Adipose tissue (tissue), 3 donors: ENCODE measurements at places on chromosomes 2 and 18. TPM values are rescaled to one million over a fixed set of nuclear protein-coding genes. Genes with fewer than 3 reads are reported as not detected.

The RNF125 gene
- 9.6 TPM for polyA plus RNA-seq

The RNU2-63P gene
- not detected for polyA plus RNA-seq

The KIF5C gene
- polyA plus RNA-seq: 1.2 TPM

The ARHGEF4 gene
- polyA plus RNA-seq: 19.8 TPM

The CSRNP3 gene
- 0.11 TPM for polyA plus RNA-seq

The SLC8A1 gene
- 0.62 TPM for polyA plus RNA-seq

The OTOS gene
- 0.58 TPM for polyA plus RNA-seq

The ALKAL2 gene
- polyA plus RNA-seq: 11.0 TPM

The CPLX4 gene
- not detected for polyA plus RNA-seq

The ACAA2 gene
- 216 TPM for polyA plus RNA-seq

The FBXO36 gene
- polyA plus RNA-seq: 1.6 TPM

The NAT8 gene
- polyA plus RNA-seq: not detected

The FBLN7 gene
- polyA plus RNA-seq: 7.1 TPM

The VWA3B gene
- polyA plus RNA-seq: 0.29 TPM

The IL37 gene
- polyA plus RNA-seq: not detected

The TUBA3E gene
- polyA plus RNA-seq: not detected

The ZNF804A gene
- polyA plus RNA-seq: 0.06 TPM

The CGREF1 gene
- polyA plus RNA-seq: 3.3 TPM

The KCNG3 gene
- polyA plus RNA-seq: 0.05 TPM

The CNDP1 gene
- 0.12 TPM for polyA plus RNA-seq

The TMEM87B gene
- polyA plus RNA-seq: 10.3 TPM

The FAM117B gene
- polyA plus RNA-seq: 3.0 TPM

The NPAS2 gene
- 12.8 TPM for polyA plus RNA-seq

The ST6GAL2 gene
- 0.11 TPM for polyA plus RNA-seq

The IL18R1 gene
- 5.9 TPM for polyA plus RNA-seq

The CXCR1 gene
- polyA plus RNA-seq: 7.9 TPM

The NEU4 gene
- polyA plus RNA-seq: 0.05 TPM

The LRP2 gene
- polyA plus RNA-seq: 0.01 TPM

The KCMF1 gene
- polyA plus RNA-seq: 69.2 TPM

The SRD5A2 gene
- under 0.01 TPM for polyA plus RNA-seq

The LYG2 gene
- not detected for polyA plus RNA-seq

The NEU2 gene
- not detected for polyA plus RNA-seq

The RSAD2 gene
- polyA plus RNA-seq: 1.4 TPM

The GAREM2 gene
- polyA plus RNA-seq: 2.2 TPM
